ENCODE measurements at places on chromosomes 16 and 17.

- no peak for DNase-seq
These were observed 199.4 kb upstream of the CACNG5 start for GRCh38 chr17:66635386-66636045.

- no peak for DNase-seq
These were observed 217.0 kb downstream of the FTO start for GRCh38 chr16:53920988-53921387.

- DNase-seq = no peak
These were observed 3.5 kb downstream of the MEFV start for GRCh38 chr16:3252967-3253366.

DNA sequence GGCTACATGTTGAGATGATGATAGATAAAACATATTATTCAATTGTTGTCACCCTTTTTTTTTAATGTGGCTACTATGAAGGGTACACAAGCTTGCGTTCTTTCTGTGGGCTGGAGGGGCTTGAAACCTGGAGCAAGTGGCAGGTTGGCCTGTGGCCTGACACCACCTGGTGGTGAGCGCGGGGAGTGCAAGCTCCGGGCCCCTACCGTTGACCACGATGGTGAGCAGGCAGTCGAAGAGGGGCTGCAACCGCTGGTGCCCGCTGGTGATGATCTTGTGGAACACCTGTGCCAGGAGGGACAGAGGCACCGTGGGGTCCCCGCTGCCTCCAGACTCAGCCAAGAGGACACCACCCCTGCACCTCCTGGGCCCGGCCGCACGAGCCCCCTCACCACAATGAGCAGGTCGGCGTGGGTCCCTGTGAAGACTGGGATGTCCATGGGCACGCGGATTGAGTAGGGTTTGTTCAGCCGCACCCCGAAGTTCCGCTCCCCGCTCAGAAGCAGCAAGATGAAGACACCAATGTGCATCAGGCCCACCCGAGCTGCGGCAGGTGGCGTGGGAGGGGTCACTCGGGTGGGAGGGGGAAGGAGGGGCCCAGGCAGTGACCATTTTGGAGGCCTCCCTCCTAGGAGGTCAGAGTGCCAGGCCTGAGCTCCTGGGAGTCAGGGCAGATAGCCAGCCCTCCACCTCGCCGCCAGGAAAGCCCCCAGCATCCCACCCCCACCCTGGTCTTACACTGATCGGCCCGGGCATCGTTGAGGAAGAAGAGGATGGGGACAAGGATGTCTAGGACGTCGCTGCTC lies 14.4 kb downstream of the HID1 start:
- peak; percentile 67 for DNase-seq

DNA sequence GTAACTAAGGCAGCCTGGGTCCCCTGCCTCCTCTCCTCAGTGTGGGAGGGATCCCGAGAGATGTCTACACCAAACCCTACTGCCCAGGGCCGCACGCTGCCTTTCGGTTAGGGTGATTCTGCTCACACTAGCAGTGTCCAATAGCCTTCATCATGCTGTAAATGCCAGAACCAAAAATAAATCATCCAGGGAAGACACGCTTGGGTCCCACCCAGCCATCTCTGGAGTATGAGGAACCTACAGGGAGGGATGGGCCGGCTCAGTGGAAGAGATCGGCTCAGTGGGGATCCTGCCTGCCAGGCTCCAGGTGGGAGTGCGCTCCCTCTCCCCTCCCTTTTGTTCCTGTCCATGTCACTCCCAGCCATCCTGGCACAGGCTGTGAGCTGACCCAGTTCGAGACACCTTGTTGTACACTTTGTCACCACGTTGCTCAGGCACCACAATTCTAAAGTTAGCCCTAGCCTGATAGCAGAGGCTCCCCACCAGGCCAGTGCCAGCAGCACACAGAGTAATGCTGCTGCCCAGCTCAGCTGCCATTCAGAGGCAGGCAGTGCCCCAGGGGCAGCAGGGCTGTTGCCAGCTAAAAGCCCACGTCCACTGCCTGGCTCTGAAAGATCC lies 24.5 kb downstream of the PEMT start:
- DNase-seq = no peak

DNA sequence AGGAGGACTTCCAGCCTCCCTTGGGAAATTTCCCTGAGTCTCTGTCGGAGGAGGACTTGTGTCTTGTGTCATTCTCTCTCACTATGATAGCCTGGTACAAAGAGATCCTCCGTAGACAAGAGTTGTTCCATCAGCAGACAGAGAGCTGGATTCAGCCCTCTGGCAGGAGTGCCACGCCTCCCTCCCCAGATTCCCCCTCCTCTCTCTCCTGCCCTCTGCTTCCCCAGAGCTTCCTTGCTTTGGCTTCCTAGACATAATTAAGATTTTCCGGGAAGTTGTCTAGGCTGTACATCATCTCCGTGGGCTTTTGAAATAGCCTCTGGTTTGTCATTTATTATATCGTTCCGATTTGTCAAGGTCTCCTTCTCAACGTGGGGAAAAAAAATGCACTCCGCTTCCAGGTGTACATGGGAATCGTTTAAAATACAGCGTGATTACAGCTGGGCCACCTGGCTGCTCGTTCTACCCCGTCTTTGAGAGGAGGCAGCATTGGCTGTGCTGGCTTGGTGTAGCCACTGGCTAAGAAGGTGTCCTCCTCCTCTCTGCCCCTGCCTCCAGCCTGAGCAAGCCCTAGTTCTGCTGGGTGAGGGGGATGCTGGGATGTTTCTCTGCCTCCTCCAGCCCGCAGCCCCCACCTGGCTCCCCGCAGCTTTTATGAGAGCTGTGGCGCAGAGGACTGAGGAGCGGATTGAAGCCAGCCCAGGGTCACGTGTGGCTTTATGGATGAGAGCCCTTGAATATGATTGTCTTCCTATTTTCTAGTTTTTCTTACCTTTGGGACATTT lies 282.5 kb downstream of the SNX29 start:
- no peak for DNase-seq

- DNase-seq = no peak
These were observed 67.0 kb downstream of the PRMT7 start for GRCh38 chr16:68377667-68378393.

DNA sequence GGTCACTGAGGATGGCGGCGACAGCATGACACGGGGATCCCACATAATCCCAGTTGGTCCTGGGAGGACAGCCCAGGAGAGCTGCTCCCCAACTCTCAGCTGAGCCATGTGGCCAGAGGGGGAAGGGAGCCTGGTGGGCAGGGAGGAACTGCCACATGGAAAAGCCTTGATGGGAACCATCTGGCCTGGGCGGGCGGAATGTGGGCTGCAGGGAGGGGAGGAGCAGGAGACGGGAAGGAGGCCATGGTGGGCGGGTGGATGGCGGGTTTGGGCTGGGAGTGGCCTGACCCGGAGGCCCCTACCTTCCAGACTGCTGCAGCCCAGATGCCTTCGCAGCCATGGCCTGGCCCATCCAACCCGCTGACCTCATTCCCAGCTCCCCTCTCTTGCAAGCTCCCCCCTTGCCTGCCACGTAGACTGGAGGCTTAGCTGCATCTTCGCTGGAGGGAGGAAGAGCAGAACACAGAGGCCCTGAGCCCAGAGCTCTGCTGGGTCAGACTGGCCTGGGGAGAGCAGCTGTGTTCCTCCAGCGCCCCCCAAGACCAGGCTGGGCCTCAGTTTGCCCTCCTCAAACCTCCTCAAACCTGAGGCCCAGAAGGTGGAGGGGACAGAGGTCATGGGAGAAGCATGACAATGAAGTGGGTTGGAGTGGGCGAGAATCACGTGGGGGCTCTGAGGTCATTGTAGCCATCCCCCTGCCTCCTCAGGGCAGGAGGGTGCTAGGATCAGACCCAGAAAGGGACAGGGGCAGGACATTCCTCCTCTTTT lies 8.2 kb upstream of the COL1A1 start:
- DNase-seq = peak; percentile 96

DNA sequence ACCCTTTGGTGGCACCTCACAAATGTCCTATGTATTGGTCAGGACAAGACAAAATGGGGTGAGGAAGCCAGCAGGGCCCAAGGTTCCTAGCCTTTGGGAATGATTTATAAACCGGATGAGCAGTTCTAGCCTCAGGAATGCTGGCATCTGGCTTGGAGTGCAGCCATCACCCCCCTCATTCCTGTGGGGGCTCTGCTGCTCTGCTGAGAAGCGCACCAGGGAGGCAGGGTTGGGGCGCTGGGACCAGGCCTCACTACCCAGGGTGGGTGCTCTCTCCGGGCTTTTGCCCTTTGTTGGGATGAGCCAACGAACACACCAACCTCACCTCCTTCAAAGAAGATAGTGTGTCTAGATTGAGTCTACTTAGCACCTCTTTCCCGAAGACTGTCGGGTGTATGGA lies 39.2 kb downstream of the TMEM11 start:
- DNase-seq = no peak

DNA sequence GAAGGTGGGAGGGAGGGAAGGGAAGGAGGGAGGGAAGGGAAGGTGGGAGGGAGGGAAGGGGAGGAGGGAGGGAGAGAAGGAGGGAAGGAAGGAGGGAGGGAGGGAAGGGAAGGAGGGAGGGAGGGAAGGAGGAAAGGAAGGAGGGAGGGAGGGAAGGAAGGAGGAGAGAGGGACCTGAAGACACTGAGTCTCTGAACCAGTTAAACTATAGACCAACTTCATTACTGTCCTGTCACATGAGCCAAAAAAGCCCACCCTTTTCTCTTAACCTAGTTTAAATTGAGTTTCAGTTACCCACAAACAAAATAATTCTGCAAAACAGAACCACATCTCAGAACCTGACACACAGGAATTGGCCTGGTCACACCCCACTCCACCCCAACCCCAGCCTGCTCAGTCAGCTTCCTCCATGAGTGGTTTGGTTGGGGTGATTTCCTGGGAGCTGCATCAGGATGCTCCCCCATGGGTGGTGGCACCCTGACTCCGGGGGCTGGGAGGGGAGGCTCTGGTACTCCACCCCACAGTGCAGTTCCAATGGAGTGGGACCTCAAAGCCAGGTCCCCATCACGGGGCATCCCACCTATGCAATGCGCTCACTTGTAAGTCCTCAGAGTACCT lies 4.7 kb upstream of the PRR29 start:
- DNase-seq = no peak

DNA sequence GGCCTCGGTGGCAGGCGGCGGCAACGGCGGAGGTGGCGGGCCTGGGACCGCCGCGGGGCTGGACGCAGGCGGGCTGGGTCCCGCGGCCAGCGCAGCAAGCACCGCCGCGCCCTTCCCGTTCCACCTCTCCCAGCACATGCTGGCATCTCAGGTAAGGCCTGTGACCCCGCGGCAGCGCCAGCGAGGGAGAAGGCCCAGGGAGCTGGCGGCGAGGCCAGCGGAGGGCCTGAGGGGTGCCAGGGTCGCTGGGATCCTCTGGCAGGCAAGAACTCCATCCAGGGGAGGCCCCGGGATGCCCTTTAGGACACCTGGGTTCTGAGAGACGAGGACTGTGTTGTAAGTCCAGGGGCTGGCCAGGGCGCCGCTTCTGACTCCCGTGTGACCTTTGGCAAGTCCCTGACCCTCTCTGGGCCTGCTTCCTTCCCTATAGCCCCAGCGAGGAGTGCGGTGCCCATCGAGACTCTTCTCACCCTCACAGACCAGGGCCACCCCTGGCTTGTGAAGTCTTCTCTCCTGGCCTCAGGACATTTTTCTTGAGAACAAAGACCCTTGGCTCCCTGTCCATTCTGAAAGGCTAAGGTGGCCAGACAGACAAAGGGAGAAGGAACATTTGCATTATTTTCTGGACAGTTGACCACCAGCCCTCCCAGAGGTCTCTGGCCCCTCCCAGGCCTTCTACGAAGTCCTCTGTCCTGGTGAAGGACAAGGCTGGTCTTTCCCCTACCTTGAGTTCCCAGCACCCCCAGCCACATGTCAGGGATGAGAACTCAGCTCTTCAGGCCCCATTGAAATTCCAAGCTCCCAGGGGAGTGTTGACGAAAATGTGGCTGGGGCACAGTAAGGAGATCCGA lies 6.3 kb downstream of the TBX2 start:
- no peak for DNase-seq

DNA sequence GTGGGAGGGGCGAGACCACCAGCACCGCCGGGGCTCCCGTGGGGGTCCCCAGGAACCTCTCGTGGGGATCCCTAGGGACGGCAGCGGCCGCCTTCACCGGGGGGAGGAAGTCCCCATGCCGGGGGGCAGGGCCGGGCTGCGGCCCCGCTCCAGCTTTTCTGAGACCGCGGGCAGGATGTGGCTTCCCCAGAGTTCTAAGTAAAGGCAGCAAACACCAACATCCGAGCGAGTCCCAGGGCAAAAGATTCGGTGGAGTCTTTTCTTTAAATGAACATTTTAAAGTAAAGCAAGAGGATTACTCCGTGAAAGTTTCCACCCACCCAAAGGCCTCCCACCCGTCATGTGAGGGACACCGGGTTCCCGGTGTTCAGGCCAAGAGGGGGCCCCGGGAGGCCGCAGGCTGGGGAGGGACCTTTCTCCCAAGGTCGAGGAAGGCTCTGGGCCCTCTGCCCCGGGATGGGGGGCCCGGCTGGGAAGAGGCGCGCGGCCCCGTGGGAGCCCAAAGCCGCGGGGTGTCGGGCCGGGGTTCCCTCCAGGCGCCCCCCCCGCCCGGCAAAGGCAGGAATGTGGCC lies 137.2 kb upstream of the RPH3AL start:
- DNase-seq = peak; percentile 80

GRCh38 chr16:22337045-22337444 lies 37.4 kb downstream of the CDR2 start:
- DNase-seq = no peak

- DNase-seq = no peak
These were observed 105.3 kb upstream of the FAM20A start for GRCh38 chr17:68706356-68706920.

GRCh38 chr17:76426853-76427252 lies 26.1 kb downstream of the UBE2O start:
- DNase-seq = no peak

GRCh38 chr16:64452446-64452845 lies 669.4 kb downstream of the CDH11 start:
- no peak for DNase-seq

DNA sequence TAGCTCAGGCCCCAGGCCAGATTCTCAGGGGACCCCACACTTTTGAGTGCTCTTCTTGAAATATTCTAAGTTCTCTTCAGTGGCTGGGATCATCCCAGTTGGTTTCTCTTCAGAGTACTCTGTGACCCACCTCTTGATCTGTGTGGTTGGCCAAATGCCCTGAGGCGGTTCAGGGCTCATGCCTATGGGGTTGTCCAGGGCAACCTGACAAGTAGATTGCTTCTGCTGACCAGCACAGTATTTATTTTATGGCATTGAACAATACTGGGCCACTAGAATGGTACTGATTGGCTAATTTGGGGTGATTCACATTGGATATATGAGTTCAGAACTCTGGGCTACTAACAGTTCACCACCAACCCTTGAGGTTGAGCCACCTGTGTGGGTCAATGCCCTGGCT lies 7.4 kb upstream of the GOSR2 start:
- no peak for DNase-seq

- no peak for DNase-seq
These were observed 48.5 kb upstream of the RBFOX3 start for GRCh38 chr17:79659376-79659775.

DNA sequence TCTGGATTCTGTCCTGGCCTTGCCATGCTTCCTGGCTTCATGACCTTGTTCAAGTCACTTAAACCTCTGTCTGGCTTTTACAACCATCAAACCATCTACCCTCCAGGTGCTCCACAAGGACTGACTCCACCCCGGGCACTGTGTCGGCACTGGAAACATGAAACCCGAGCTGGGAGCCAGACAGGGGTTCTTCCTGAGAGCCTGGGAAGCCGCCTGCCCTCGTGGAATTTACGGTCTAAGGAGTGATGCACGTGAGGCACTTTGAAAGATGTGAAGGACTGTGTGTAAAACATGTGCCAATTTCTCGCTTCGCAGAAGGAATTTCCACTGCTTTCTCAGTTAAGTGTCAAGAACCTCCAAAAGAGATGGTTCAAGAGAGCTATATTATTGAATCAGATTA lies 11.6 kb downstream of the CDK5R1 start:
- no peak for DNase-seq

All from right cardiac atrium (tissue), 5 donors.